Astrocyte (in vitro differentiated cells and primary cell): ENCODE measurements at places on chromosomes 3 and 15.

DNA sequence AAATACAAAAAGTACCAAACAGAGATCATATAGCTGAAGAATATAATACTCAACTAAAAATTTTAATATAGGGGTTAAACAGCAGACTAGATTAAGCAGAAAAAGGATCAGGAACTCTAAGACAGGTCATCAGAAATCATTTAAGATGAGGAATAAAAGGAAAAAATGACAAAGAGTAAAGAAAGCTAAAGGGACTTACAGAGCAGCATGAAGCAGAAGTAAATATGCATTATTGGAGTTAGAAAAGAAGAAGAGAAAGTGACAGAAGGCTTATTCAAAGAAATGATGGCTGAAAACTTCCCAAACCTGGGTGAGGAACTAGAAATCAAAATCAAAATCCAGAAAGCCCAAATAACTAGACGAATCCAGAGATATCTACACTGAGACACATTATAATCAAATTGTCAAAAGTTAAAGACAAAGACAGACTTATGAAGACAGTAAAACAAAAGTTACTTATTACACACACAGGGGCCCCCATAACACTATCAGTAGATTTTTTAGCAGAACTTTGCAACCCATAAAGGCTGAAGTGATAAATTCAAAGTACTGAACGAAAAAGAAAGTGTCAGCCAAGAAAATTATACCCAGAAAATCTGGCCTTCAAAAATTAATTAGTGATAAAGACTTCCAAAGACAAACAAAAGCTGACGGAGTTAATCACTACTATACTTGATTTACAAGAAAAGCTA, 95.6 kb downstream of the SCAPER start:
- no peak for DNase-seq

- peak; percentile 32 for DNase-seq
Measured at GRCh38 chr3:118760585-118761290, 273.9 kb downstream of the IGSF11 start.

GRCh38 chr15:27427276-27427675, 456.3 kb downstream of the GABRG3 start:
- no peak for DNase-seq

GRCh38 chr3:47379411-47379899, 1.4 kb upstream of the PTPN23 start:
- DNase-seq = no peak

GRCh38 chr3:64276131-64276530, 50.9 kb upstream of the PRICKLE2 start:
- no peak for DNase-seq

- no peak for DNase-seq
Measured at GRCh38 chr15:68440136-68440535, 8.2 kb upstream of the ITGA11 start.

- DNase-seq = no peak
Measured at GRCh38 chr3:174280186-174280585, 578.9 kb upstream of the NAALADL2 start.

GRCh38 chr15:32899126-32899596, 181.4 kb downstream of the GREM1 start:
- no peak for DNase-seq

DNA sequence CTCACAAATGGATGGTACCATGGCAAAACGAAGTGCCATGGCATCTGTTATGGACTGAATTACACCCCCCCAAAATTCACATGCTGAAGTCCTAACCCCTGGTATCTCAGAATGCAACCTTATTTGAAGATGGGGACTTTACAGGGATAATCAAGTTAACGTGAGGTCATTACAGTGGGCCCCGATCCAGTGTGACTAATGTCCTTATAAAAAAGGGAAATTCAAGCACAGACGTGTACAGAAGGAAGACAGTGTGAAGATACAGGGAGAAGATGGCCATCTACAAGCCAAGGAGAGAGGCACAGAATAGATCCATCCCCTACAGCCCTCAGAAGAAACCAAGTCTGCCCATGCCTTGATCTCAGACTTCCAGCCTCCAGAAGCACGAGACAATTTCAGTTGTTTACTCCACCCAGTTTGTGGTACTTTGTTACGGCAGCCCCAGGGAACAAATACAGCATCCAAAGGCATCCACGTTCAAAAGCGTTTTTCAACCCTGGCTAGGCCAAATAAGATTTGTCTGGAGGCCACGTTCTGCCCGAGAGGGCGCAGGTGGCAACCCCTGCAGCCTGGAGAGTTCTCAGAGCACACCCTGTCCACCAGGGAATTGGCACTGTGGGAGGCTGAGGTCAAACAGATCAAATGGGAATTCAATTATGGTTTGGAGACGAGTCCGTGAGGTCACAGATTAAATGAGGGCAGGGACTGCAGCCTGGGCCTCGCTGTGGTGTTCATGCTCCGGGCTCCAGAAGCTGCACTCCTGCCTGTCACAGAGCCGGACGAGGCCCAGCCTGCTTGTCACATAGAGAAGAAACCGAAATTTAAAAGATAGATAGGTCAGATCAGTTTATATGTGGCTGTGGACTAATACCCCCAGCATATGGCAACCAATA, 494.8 kb downstream of the SHQ1 start:
- no peak for DNase-seq

GRCh38 chr15:68969298-68969697, 39.0 kb downstream of the SPESP1 start:
- DNase-seq = no peak

- DNase-seq = no peak
Measured at GRCh38 chr3:94183551-94183950, 120.7 kb downstream of the NSUN3 start.

- DNase-seq = no peak
Measured at GRCh38 chr3:192467230-192468140, 259.9 kb downstream of the FGF12 start.

- peak; percentile 16 for DNase-seq
Measured at GRCh38 chr3:53733446-53733845, 112.8 kb downstream of the CHDH start.

- no peak for DNase-seq
Measured at GRCh38 chr3:188008582-188009213, 145.3 kb upstream of the LPP start.

DNA sequence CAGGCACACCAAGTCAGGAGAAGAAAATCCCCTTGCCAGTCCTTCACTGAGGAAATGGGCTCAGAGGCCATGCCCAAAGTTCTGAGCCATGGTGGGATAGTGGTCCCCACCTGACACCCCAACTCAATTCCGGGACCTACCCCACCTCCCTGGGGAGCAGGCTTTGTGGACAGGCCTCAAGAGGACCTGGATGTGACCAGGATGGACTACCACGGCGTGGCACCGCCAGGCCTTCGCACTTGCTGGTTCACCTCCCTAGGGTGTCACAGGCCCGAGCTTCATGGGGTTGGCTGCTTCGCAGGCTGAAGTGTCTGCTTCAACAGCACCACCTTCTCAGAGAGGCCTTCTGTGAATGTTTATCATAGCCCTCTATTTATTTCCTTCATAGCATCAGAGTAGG, 31.7 kb downstream of the POC1A start:
- DNase-seq = no peak

DNA sequence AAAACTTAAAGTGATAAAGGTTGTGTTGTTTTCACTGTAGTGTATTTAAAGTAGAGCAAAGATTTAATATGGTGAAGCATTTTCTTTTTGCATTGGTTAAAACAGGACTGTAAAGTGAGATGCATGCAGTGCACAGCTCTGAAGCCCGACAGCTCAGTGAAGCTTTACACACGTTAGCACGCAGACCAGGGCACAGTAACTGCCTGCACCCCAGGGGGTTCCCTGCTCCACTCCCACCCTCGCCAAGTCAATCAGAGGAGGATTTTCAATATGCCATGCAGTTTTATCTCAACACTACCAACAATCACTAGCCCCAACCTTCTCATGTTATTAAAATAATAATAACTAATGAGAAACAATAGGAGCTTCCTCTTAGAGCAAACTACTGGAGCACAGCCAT, 28.1 kb upstream of the BCL2L10 start:
- no peak for DNase-seq

GRCh38 chr3:102449341-102449740, 14.5 kb downstream of the ZPLD1 start:
- DNase-seq = peak; percentile 10

DNA sequence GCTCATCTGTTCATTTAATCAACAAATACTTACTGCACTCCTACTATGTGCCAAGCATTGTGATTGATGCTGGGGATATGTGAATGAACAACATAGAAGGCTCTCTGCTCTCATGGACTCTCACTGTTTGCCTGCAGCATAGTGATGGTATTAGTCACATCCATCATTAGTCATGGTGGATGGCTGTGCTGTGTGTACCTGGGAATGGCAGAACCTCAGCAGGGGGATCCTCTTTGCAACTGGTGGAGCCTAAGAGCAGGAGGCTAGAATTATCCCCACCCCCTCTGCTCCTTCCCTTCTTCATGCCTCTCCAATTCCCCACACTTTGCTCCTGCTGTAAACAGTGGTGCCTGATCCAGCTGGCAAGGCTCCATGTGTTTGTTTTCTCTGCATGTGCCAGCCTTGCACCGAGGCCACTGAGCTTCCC, 20.5 kb downstream of the BOC start:
- DNase-seq = peak; percentile 91

- DNase-seq = no peak
Measured at GRCh38 chr3:188943591-188943990, 228.2 kb upstream of the TPRG1 start.

GRCh38 chr3:98812851-98813374, 49.8 kb downstream of the ST3GAL6 start:
- no peak for DNase-seq

- DNase-seq = no peak
Measured at GRCh38 chr3:8559351-8559750, 57.7 kb downstream of the LMCD1 start.

- no peak for DNase-seq
Measured at GRCh38 chr3:155884292-155884691, 13.8 kb downstream of the GMPS start.

- no peak for DNase-seq
Measured at GRCh38 chr3:113136071-113136470, 75.3 kb upstream of the BOC start.

GRCh38 chr15:94252223-94252766, 20.9 kb downstream of the MCTP2 start:
- no peak for DNase-seq

DNA sequence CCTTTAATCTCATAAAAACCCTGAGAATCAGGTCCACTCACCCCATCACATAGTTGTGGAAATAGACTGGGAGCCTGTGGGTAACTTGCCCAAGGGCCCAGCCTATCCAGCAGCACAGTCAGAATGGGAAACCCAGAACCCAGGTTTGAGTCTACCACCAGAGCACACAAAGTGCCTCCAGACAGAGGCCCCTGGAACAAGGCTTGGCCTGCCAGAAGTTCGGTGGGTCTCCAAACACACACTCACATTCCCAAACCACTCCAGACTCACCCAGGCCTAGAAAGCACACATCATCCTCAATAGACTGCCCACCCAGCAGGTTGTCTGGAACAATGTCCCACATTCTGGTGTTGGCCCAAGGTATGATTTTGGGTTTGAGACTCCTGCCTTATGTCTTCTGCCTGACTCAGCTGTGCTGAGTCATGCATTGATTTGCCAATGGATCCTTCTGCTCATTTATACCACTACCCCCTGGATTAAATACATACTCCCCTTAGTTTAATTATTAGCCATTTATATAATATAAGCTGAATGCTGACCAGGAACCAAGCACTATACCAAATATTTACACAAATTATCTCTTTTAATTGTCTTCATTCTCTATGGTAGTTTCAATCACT, 4.5 kb downstream of the SLC12A8 start:
- no peak for DNase-seq

- peak; percentile 53 for DNase-seq
Measured at GRCh38 chr15:85515212-85515611, 134.8 kb downstream of the AKAP13 start.

DNA sequence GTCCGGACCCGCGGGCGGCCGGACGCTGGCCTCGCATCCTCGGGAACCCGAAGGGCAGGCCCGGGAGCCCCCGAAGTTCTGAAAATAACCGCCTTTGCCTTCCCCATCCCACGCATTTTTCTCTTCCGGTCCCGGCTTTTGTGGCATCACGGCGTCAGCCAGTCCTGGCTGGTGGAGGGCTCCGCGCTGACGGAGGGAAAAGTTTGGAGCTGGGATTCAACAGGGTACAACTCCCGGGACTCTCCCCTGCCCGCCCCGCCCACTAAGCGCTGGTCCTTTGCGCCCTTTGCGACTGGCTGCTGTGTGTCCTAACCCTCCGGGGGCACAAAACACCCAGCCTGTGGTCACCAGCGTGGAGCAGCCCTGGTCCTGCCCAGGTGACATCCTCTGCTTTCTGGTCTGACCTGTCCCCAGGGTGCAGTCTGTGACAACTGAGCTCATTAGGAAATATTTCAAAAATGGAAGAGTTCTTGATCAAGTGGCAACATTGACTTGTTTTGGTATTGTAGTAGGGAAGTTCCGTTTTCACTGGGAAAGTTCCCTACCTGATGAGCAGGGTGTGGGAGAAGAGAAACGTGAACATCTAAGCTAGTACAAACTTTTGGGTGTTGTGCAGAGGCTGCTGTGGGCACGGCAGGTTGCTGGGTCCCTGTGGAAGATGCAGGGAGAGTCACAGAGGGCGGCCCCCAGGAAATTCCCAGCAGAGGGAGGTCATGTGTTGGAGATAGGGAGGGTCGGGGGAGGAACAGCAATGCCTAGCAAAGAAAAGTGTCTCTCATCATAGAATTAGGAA, 775 bp downstream of the ARNT2 start:
- DNase-seq = no peak

GRCh38 chr3:154666542-154666941, 236.6 kb upstream of the GPR149 start:
- no peak for DNase-seq

- DNase-seq = no peak
Measured at GRCh38 chr15:98241032-98241554, 280.6 kb downstream of the ARRDC4 start.

GRCh38 chr3:161689584-161690298, 193.1 kb downstream of the OTOL1 start:
- no peak for DNase-seq

- no peak for DNase-seq
Measured at GRCh38 chr3:129952556-129953355, 21.8 kb upstream of the TRH start.

GRCh38 chr3:185094697-185095096, 58.2 kb downstream of the C3orf70 start:
- DNase-seq = no peak

DNA sequence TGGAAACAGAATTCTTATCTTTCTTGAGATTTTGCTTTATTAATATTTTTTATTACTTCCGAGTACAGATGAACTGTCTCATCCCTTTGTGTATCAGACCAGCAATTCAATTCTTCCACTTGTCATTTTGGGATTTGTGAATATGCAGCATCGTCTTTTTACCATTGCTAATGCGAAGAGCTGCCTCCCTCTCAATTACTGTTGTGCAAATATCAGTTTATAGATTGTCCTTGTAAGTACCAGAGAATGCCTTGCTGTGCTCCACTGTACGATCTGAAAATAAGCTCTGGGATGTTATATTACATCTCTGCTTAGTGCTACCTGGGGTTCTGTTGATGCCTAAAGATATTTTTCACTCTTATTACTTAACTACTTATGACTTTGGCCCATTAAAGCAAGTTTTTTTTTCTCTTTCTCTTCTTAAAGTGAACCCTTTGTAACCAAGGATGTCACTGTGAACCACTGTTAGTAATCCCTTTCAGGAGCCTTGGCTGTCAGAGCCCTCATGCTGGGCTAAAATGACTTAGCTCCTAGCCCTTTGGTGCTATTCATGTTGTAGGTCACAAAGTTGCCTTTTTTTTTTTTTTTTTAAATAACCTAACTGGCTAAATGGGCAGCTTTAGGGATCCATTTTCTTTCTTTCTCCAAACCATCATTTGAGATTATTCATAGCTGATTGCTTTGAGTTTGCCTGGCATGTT, 382.9 kb downstream of the FEZF2 start:
- no peak for DNase-seq

GRCh38 chr15:51681303-51681963, at the start of gene SCG3:
Gene SCG3, plus strand, starts transcription at chr15:51681503. Its CDS starts 253 bp downstream, at chr15:51681756.
- peak; percentile 56 for DNase-seq
